ENCODE measurements at places on chromosomes 11 and 22.

GRCh38 chr11:111841370-111842053 is 29.9 kb downstream of the ALG9 start:
- peak; percentile 64 for DNase-seq

GRCh38 chr22:48669986-48670716 is 1157.5 kb downstream of the BRD1 start:
- no peak for DNase-seq

- peak; percentile 67 for DNase-seq
These were observed 30.4 kb downstream of the OPCML start for GRCh38 chr11:133501643-133502539.

- no peak for DNase-seq
These were observed 2.5 kb downstream of the MAML2 start for GRCh38 chr11:96340555-96340885.

- no peak for DNase-seq
These were observed 5.6 kb downstream of the RGL4 start for GRCh38 chr22:23696326-23696851.

DNA sequence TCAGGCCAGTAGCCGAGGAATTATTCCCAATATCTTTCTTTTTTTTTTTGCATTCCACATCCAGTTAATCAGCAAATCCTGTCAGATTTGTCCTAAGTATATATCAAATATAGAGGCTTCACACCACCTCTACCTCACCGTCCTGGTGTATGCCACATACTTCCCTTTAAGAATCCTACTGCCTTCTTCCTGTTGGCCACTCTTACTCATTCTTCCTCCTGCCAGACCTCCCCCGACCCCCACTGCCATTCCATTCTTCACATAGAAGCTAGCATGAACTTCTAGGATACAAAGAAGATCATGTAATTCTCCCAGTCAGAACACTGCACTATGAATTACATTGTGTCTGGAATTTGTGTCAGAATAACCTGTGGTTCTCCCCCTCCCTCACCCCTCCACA is 89.5 kb downstream of the TRIM44 start:
- DNase-seq = no peak

- no peak for DNase-seq
These were observed 14.0 kb upstream of the PARVG start for GRCh38 chr22:44166498-44167276.

GRCh38 chr11:44034639-44035038 is 13.1 kb upstream of the ACCSL start:
- no peak for DNase-seq

DNA sequence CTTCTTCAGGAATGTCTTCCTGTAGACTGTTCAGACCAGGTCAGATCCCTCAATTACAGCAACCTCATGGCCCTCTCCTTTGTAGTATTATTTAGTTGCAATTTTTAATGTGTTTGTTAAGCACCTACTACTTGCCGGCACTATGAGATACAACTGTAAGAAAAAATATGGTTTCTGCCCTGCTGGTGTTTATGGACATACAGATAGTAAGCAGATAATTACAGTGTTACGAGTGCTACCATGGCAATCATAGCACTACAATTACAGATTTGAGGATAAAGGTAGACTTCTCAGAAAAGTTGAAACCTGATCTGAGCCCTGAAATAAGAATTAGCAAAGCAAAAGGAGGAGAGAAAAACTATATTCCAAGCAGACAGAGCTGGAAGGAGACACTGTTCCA is 2.8 kb downstream of the LRRC51 start:
- no peak for DNase-seq

DNA sequence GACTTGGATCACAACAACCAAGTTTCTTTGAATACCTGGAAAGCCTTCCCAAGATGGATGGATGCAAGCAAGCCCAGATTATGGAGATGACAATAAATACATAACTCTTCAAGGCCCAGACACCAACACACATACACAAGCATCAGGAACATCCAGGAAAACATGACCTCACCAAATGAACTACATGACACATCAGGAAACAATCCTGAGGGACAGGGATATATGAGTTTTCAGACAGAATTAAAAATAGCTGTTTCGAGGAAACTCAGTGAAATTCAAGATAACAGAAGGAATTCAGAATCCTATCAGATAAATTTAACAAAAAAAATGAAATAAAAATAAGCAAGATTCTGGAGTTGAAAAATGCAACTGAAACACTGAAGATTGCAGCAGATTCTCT is 659.4 kb downstream of the METTL15 start:
- DNase-seq = no peak

DNA sequence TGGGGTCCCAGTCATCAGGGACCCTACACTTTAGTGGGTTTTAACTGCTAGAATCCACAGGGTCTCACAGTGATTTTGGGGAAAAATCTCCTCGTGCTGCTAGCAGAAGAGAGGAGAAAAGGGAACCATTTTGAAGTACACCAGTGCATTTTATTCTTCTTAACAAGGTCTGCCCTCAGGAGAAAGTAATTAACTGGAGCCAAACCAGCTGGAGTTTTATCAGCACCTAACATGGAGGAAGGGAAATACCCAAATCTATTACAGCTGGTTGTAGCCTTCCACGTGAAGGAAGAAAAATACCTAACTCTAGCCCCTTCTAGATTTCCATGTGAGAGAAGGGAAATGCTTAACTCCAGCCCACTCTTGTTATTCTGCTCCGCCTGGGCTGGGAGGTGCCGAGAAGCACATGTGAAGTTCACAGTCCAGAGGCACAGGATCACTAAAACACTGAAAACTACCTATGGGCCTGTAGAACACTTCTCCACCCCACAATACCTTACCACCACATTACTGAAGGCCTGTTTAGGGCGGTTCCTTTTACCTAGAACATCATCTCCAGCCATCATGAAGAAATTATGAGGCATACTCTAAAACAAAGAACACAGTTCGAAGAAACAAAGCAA is 31.3 kb upstream of the TEAD1 start:
- peak; percentile 23 for DNase-seq

DNA sequence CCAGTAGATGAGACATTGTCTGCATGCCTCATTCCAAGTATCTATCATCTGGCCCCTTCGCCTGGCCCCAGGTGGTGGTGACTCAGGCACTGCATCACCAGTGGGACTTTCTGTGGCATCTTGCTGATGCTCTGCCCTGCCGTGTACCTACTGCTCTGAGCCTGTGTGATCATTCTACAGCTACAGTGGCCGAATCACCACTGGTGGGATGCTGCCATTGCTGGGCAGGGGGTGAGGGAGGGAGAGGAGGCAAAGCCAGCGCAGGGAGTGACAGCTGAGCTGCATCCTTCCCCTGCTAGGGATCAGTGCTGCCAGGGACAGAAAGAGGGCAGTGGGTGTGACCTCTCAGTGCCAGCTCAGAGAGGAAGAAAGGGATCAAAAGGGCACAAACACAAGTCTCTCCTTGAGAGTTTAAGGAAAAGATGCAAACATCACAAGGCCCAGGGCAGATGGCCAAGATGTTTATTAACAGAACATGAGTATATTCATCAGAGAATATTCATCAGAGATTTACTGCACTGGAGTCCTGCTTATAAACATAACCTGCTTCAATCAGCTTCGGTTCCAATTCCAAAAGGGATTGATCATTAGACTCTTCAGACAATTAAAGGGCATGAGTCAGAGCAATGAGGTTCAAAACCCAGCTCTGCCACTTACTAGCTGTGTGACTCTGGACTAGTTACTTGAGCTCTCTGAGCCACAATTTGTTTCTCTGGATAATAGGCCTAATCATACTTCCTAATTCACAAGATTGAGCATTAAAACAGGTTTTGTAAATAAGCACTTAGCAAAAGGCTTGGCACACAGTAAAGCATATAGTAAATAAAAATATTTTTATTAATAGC is 109.8 kb downstream of the NAT10 start:
- no peak for DNase-seq

DNA sequence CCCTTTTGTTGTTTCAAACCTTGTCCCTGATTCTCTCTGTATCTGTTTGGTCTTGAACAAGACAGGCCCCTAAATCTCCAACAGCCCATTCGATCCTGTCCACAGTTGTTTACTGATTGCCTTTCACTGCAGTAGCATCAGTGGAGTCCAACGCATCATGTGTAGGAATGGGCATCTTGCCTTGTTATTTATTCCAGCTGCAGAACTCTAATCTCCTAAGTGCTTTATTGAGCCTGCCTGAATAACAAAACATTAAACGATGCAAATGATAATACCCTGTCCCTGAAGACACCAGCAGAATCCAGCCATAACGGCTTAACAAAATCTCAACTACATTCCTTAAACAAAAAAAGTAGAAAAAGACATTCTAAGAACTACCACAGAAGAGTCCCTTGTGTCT is 50.1 kb downstream of the SLC35F2 start:
- DNase-seq = no peak

All from ELF-1 (cell line).